ENCODE measurements at places on chromosomes 2 and 18.

GRCh38 chr2:219250049-219250781, 2.8 kb upstream of the TUBA4B start:
- DNase-seq, result peak; percentile 30

DNA sequence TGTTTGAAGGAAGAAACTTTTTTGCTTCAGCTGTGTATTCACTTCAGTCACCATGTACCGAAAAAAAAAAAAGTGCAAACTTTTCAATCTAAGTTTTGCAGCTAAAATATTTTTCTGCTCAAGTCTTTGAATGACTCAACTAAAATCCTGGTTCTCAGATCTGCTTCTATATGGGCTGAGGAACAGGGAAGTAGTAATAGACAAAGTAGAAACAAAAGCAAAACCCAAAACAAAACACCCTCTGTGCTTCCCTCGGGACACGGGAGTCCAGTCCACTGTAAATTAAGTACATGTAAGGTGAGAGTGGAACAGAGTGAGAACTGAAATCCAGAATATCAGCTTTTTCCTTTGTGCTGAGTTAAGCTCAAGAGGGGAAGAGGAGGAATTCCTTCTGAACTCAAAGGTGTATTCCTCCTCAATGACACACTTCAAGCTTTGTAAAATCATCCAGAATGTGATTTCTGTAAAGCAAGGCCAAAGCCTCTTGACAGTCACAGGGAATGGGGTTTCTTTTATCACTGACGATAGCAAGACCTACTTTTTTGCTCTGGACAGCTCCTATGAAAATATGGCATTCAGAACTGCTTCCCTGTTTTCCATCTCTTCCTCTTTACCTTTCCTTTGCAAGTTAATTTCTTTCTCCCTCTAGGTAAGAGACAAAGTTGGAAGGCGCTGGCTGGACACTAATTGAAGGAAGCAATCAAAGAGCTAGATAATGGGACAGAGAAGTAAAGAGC, 433.5 kb upstream of the MMADHC start:
- no peak for DNase-seq

GRCh38 chr2:161122772-161123530, 37.3 kb upstream of the TANK start:
- no peak for DNase-seq

DNA sequence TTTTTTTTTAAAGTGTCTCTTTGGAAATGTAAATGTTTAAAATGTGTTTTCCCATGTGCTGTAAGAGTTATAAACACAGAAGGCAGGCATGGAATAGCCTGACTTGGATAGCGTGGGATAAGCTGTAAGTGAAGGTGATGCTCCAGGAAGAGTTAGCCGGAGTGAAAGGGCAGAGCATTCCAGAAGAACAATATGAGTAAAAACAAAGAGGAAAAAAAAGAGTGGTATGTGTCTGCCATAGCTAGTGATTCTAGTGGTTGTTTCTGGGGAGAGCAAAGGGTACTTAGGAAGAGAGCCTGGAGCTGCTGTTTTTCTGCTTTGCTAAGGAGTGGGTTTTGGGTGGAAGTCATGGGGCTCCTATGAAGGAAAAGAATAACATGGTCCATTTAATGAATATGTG, 126.9 kb upstream of the DLGAP1 start:
- no peak for DNase-seq

GRCh38 chr18:79802298-79802697, 4.6 kb downstream of the KCNG2 start:
- no peak for DNase-seq

- DNase-seq, result peak; percentile 70
These were observed 402.9 kb downstream of the PARD3B start for GRCh38 chr2:204948024-204948763.

DNA sequence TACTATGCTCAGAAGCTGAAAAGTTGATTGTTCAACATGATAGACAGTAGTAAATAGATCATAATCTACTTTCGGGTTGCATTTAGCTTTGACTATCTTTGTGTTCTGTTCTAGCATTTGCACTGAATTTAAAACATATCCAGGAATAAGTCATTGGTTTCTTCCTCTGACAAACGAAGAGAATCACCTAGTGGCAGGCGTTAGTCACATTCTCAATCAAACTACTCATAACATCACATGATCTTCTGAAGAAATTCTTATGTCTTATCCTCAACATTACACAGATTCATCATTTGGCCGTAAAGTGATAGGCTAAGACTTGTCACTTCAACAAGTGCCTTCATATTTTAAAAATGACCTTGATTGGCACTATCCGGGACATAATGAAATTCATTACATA, 63.6 kb upstream of the TTC21B start:
- DNase-seq, result no peak

- no peak for DNase-seq
These were observed 395.1 kb downstream of the FBXO15 start for GRCh38 chr18:73752546-73752945.

- peak; percentile 51 for DNase-seq
These were observed 15.2 kb downstream of the CDKL4 start for GRCh38 chr2:39228413-39229209.

DNA sequence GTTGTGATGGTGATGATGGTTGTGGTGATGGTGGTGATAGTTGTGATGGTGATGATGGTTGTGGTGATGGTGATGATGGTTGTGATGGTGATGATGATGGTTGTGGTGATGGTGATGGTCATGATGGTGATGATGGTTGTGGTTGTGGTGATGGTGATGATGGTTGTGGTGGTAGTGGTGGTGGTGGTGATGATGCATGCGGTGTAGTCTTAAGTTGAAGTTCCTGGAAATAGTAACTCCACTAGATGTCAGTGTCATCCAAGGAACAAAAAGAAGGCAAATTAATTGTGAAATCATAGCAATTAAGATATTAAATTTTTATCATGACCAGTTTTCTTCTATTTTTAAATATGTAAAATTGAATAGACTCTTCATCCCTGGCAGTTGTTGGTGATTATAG, 309.2 kb downstream of the AGAP1 start:
- DNase-seq, result no peak

- no peak for DNase-seq
These were observed 170.2 kb downstream of the ZNF385B start for GRCh38 chr2:179691235-179691634.

DNA sequence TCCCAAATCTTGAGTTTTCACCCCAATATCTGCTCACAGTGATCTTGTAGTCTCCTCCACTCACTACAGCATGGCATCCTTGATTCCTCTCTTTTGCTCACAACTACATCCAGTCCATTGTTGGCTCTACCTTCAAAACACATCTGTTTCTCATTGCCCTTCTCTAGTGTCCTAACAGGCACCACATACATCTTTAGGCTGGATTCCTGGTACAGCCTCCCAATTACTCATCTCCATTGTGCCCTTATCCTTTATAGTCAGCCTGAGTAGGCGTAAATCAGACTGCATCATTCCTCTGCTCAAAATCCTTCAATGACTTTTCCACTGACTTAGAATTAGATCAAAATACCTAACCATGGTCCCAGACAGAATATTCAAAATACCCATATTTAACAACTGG, 10.7 kb upstream of the TAF1B start:
- no peak for DNase-seq

DNA sequence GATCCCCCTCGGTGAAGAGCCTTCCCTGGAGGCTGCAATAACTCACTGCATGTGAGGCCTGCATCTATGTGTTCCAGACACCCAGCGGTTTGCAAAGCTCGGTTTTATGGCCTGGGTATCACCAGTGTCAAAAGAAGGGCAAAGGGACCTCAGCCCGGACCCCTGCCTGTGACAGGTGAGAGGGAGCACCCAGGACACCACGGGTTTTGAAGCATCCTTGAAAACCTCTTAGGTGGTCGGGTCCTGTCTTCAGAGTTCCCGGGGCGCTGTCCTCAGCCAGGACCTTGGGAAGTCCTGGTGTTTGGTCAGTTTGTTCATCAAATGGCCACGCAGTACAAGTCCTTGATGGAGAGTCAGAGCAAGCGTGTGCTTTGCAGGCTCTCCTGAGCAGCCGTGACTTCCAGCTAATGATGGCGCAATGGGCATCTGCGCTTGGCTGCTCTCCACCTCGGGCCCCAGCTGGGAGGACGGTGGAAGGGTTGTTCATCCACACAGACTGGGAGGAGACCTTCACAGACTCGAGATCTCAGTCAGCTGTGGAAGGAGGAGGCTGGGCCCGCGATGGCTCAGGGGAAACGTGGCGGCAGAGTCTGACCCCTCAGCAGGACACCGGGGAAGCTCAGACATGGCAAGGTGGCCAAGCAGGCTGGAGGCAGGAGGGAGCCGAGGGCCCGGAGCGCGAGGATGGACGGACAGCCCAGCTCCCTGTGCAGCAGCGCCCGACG, 113.1 kb upstream of the GPC1 start:
- no peak for DNase-seq

- no peak for DNase-seq
These were observed 1605.8 kb downstream of the SUCLG1 start for GRCh38 chr2:82853299-82853698.

DNA sequence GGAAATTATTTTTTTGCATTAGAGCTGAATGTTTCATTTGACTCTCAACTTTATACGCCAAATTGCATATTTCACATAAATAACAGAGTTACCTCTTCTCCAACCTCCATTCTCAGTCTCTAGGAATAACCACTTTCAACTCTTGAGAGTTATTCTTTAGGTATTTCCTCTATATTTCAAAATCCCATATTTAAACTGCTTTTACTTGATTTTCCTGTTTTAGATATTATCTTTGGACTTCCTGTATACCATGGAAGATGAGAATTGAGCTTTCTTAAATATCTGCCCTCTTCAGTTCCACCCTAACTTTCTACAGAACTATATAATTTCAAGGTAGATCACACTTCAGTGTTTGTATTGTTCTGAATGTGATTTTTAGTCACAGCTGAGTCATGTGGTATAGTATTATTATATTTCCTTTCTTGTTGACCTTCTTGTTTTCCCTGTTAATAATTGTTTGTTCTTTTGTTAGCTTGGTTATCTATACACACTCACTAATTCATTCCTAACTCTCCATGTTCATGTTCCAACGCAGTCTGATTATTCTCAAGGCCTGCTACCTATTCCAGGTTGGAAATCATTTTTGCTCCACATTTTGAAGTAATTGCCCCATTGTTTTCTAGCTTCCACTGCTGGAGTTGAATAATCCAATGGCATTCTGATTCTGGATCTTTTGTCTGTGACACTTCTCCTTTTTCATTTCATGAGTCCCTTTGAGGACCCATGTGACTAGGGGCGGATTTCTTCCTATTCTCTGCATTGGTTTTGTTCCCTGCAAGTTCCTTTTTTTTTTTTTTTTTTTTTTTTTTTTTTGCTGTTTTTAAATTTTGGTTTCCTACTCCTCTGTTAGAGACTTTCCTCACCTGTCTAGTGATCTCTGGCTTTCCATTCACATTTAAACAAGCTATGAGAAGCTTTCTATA, 156.8 kb upstream of the RBMS1 start:
- DNase-seq, result no peak

- DNase-seq, result no peak
These were observed 42.3 kb downstream of the SERPINB7 start for GRCh38 chr18:63817441-63818051.

- DNase-seq, result no peak
These were observed 1640.1 kb upstream of the CELF4 start for GRCh38 chr18:39205565-39206195.

DNA sequence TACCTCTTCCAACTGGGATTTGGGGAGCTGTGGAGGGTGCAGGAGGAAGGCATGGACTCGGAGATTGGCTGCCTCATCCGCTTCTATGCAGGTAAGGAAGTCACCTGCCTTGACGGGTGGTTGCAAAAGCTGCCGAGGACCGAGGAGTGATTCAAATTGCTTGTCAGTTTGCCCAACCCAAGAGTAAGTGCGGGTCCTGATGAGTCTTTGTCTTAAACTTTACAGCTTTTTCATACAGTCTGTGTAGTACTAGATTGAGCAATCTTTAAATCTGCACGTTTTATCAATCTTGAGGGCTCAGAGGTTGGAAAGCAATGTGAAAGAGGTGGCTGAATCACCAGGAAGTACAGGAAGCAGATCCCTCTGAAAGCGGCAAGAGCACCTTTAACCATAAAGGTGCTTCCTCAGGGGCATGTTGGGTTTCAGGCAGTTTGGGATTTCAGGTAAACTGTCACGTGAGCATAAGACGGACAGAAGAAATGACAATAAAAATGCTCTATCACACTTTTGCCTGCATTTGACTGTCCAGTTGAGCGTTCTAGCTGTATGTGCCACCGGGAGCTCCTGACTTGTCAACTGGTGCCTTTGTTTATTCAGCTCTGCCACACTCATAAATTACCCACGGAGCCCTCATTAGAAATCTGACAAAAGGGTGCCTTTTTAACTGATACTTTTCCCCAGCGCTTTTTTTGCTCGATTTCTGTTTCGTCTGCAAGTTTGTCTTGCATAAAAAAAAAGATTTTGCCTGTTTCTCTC, 2.0 kb downstream of the PHLPP1 start:
- peak; percentile 39 for DNase-seq

DNA sequence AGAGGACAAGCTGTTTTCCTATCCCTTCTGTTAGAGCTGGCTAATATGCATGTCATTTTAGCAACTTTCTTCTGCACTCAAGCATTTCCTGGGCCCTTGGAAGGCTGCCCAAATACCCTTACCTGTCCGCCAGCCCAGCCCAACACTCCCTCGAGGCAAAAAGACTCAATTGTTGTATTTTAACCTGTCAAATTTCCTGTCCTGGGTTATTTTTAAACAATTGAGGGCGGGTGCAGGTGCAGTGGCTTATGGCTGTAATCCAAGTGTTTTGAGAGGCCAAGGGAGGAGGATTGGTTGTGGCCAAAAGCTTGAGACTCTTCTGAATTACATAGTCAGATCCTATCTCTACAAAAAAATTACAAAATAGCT, 125.0 kb upstream of the ARHGAP28 start:
- no peak for DNase-seq

- DNase-seq, result no peak
These were observed 104.8 kb upstream of the FN1 start for GRCh38 chr2:215540658-215541057.

GRCh38 chr2:174784316-174784715, 20.0 kb upstream of the CHRNA1 start:
- no peak for DNase-seq

- DNase-seq, result no peak
These were observed 209.8 kb downstream of the LDLRAD4 start for GRCh38 chr18:13428319-13428718.

DNA sequence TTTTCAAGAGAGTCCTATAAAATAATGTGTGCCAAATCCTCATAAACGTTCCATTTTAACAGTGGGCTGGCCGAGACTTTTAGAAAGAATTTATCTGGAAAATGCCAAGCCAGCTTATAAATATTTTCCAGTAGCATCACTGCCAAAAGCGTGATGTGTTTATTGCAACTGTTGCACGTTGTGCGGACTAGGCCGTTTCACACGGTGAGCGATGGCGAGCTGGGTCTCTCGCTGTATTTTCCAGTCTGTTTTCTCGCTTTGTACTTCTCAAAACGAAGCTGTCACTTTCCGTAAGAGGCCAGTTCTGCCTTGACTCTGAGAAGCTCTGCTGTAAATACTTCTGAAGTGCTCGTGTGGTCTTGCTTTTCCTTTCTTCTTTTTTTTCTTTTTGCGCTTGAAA, 65.0 kb upstream of the ZNF236 start:
- no peak for DNase-seq

DNA sequence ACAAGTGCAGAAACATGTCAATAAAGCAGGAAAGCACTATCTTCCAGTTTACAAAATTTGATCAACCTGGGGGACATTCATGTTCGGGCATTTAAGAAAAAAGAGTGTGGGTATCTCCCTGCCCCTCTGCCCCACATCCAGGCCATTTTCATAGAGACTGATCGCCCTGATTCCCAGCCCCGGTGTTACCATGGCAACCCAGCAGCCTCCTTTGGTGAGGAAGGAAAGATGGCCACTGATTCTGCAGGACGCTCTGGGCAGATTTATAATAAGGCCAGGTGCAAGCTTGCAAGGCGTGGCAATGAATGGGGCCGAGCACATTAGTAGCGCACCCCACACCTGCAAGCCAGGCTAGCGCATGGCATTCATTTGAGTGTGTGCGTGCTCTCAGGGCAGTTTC, 36.7 kb upstream of the ARL4C start:
- DNase-seq, result no peak
